NCI-H1092 (cell line): ENCODE measurements at places on chromosomes 3 and 15.

DNA sequence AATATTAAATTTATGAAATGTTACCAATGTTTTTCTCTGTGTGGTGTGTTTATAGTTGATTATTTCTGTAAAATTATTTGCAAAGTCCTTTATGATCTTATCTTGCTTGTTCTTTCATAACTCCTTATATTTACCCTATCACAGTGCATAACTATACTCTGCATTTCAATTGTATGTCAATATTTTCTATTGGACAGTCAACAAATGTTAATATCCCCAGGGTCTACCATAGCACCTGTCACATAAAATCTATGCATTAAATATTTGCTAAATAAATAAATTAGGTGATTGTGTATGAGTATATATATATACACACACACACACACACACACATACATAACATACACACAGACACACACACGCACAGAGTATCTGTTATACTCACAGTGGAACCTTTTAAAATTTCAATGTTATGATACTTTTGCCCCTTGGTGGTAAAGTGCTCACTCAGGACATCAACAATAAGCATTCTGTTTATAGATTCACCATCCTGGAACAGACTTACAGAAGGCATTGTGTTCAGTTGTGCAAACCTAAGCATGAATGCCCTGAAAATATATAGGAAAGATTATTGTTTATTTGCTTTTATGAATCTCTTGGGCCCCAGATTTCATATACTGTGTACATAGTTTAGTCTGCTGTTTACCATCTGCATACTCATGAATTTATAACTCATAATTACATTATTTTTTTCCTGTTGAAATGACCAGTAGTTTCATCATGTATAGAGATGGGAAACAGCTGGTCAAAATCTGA is 443.7 kb downstream of the EPHA6 start:
- DNase-seq = no peak

GRCh38 chr3:180036092-180036670 is 556 bp downstream of the PEX5L start:
- DNase-seq = no peak

DNA sequence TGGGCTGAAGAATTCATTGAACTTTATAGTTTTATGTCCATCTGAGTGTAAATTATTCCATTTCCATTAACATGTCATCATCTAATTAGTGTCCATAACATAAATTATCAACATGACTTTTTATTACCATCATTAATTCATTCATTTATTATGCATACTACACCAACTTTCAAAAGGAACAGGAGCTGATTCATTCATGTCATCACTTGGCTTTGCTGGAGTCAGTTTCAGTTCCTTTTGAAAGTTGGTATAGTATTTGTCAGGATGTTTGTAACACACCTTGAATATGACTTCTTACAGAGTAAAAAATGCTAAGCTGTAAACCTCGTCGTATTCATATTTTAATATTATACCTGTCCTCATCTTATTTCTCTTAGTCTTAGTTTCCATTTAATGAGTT is 298.0 kb upstream of the RBMS3 start:
- DNase-seq = no peak

DNA sequence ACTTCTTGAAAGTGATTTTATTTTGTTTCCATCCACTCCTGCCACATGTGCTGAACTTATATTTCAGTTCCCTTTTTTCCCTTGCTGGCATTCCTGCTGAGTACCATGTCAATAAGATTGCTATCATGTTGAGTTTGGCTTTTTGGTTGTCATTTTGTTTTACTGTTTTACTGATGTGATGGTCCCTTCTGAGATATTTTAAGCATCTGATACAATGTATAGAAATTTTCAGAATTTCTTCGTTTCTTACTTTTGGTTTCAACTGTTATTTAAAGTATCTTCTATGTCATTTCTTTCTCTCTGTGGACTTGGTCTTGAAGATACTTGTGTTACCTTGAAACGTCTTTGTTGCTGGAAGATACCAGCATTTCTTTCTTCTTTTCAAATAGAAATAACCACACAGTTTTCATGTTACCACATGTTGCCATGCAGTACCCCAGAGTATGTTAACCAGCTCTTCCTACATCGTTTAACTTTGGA is 14.1 kb downstream of the SIDT1 start:
- DNase-seq = no peak

DNA sequence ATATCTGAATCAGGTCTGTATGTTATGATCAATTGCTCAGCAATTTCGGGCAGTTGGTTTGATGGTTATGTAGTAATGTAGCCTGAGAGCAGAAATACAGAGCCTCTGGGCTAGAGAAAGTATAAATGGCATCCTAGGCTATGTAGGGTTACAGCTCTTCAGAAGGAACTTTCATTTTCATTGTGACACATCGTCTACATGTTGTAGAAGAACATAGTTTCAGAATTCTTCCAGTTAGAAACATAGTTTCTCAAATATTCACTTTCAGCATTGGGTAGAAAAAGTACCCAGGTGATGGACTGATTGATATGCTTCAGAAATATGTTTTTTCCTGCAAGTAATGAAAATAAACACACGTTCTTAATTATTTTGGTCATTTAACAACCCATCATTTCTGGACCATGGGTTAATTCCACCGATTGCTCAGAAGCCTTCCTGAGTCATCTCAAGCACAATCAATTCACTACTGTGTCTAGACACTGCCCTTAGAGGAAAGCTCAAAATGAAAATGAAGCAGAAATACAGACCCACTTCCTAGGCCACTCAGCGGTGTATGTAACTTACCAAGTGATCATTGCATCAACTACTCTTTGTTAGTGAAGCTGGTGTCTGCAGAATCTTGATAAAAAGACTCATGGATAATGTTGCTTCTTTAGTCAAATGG is 88.8 kb upstream of the TSEN2 start:
- no peak for DNase-seq

GRCh38 chr3:177448987-177449359 is 251.7 kb upstream of the TBL1XR1 start:
- no peak for DNase-seq

DNA sequence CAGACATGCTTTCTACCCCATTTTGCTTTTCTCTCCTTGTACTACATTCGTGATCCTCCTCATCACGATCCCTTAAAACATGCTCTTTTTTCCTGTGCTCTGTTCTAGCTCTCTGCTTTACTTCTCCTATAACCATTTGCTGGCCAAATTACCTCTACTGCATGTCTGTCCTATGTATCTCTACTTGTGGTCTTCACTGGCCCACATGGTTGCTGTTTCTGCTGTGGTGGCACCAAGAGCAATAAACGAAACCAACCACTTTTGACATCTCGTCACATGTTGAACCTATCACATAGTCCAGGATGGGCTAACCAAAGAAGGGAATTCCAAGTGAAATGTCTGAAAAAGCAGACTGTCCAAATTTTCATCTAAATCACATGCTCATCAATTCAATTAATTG is 115.2 kb downstream of the LEKR1 start:
- no peak for DNase-seq

DNA sequence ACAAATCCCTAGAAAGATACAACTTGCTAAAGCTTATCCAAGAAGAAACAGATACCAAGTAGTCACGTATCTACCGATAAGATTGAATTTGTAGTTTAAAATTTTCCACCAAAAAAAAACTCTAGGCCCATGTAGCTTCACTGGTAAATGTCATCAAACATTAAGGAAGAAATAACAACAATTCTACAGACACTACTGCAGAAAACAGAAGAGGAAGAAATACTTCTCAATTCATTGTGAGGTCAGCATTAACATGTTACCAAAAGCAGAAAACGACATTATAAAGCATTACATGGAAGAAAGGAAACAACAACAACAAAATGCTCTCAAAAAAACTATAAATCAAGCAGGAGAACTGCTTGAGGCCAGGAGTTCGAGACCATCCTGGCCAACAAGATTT is 27.5 kb upstream of the TM4SF19 start:
- no peak for DNase-seq

DNA sequence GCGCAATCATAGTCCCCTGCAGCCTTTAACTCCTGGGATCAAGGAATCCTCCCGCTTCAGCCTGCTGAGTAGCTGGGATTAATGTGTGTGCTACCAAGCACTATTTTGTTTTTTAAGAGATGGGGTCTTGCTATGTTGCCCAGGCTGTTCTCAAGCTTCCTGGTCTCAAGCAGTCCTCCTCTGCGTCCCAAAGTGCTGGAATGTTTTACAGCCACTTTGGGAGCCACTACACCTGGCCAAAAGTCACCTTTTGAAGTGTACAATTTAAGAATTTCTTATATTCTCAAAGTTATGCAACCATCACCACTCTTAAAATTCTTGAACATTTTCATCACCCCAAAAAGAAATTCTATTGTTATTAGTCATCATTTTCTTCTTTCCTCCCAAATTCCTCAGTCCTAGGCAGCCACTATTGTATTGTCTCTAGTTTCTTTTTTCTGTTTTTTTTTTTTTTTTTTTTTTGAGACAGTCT is 17.8 kb downstream of the CDV3 start:
- DNase-seq = no peak

DNA sequence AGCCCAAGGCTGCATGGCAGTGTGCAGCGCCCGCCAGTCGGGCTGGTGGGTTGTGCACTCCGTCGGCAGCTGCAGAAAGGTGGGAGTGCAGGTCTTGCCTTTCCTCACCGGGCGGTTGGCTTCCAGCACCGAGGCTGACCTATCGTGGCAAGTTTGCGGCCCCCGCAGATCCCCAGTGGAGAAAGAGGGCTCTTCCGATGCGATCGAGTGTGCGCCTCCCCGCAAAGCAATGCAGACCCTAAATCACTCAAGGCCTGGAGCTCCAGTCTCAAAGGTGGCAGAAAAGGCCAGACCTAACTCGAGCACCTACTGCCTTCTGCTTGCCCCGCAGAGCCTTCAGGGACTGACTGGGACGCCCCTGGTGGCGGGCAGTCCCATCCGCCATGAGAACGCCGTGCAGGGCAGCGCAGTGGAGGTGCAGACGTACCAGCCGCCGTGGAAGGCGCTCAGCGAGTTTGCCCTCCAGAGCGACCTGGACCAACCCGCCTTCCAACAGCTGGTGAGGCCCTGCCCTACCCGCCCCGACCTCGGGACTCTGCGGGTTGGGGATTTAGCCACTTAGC is 4.3 kb downstream of the ISL2 start:
- DNase-seq = peak; percentile 43
